ENCODE measurements at places on chromosomes 6 and 20.
A peak's percentile ranks its signal among the peaks of the same experiment; 100 is the strongest.

GRCh38 chr20:2163312-2163711, 61.7 kb downstream of the STK35 start:
- DNase-seq: no peak

DNA sequence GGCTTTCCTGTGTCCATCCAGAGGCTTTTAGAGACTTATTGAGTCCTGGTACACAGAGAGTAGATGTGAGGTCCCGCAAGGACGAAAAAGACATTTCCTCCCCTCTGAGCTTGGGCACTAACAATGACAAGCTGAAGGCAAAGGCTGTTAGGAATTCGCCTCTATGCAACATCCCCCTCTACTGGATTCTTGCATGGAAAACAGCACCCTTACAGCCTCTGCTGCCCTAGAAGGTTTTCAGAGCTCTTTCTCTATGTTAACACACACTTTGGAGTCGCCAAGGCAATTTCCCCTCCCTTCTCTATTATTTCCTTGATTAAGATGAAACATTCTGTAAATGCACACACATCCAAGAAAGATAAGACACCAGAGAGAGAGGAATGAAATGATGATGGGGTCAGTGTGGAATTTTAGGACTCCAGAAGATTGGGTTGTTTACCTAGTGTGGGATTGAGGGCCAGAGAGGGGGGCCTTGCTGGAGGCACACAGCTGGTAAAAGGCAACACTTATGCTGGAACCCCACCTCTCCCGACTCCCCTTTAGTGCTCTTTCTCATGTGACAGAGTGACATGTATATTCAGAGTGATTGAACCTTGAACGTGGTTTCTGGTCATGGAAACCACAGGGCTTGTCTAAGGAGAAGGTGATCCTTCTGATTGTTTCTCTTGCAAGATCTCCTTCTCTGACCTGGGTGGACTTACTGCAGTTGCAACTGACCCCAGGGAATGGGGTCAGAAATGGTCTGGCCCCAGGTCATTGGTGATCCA, 300.7 kb downstream of the CLIC5 start:
- peak; percentile 76 for DNase-seq

GRCh38 chr20:20130399-20130798, 78.1 kb downstream of the CFAP61 start:
- DNase-seq: no peak

GRCh38 chr6:144215402-144215931, 65.2 kb downstream of the STX11 start:
- DNase-seq: no peak

DNA sequence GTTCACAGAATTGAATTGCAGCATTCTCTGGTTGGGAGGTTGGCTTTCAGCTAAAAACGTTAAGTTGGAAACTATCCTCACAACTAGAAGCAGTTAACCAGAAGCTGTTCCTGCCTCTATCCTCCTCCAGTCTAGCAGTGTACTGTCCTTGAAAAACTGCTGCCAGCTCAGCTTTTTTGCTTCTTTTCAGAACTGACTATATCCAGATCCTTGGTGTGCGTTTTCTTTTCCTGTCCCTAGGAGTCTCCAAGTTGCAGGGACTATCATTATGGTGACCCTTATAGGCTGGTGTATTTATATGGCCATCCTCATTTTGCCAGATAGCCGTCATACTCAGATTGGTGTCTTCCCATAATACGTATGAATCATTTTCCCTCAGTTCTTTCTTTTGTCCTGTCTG, 5.5 kb downstream of the ITCH start:
- DNase-seq: no peak

- no peak for DNase-seq
These were observed 26.4 kb upstream of the FABP7 start for GRCh38 chr6:122753000-122753687.

- no peak for DNase-seq
These were observed 20.5 kb downstream of the EPB41L1 start for GRCh38 chr20:36175016-36175415.

- DNase-seq: no peak
These were observed 123.7 kb upstream of the BTN3A2 start for GRCh38 chr6:26241033-26241895.

GRCh38 chr20:24918579-24919566, 30.2 kb upstream of the CST7 start:
- no peak for DNase-seq

GRCh38 chr6:111549168-111549567, 56.5 kb downstream of the TRAF3IP2 start:
- DNase-seq: no peak

- no peak for DNase-seq
These were observed 161.0 kb downstream of the BACH2 start for GRCh38 chr6:90135667-90136066.

GRCh38 chr20:40948465-40949267, 80.0 kb upstream of the TOP1 start:
- DNase-seq: no peak

GRCh38 chr6:24543683-24544082, 48.9 kb downstream of the ALDH5A1 start:
- no peak for DNase-seq

GRCh38 chr6:24981386-24981760, 45.6 kb upstream of the RIPOR2 start:
- no peak for DNase-seq

- no peak for DNase-seq
These were observed 303.6 kb upstream of the FERMT1 start for GRCh38 chr20:6426287-6426891.

DNA sequence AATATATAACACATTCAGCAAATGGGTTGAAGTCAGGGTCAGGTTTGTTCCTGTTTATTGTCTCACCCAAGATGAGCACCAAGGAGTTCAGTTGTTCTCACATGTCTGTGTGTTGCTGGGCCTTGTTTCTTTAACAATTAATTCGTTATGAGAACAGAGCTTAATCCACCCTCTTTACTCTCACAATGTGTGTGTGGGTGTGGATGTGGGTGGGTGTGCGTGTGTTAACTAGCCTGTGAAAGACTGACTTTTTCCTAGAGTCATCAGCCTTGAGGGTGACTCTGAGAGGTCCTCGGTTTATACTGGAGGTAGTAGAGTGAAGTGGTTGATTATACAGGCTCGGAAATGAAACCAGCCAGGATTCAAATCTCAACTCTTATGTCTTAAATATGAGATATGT, 672.1 kb downstream of the MAFB start:
- no peak for DNase-seq

DNA sequence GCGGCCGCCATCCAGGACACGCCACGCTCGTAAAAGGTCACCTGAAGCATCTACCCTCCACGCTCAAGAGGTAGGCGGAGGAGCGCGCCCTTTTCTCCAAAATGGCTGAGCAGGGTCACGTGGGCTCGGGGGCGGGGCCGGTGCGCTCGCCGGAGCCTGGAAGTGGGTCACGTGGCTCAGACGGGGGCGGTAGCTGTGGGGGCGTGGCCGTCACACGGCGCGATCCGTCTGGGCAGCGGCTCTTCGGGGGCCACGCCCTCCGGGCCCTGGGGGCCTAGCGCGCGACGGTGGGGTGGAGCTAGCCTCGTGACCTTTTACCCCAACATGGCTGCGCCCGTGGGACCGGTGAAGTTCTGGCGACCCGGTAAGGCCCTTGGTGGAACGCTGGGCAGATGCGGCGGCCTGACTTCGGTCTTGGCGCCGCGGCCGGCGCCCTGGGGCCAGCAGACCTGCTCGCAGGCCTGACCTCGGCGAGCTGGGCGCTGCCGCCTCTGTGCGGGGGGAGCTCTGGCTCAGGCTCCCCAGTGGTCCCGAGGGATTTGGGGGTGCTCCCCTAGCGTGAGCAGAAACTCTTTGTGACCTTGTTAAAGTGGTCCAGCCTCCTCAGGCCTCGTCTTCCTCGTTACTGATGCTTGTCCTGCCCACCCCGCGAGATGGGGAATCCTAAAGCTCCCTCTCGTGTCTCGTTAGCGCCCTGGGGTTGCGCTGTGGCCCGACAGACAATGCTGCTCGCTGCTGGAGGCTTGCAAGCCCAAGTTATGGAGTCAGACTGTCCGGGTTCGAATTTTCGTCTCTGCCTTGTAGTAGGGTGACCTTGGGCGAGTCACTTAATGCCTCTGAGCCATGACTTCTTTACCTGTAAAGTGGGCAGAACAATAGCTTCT, at the start of gene DHX35:
Gene DHX35, plus strand, starts transcription at position 301 of the 884 bp plus-strand sequence. Its CDS starts 24 bp downstream, at position 325.
- peak; percentile 88 for DNase-seq

- no peak for DNase-seq
These were observed 7.8 kb downstream of the DLGAP4 start for GRCh38 chr20:36313926-36314325.

DNA sequence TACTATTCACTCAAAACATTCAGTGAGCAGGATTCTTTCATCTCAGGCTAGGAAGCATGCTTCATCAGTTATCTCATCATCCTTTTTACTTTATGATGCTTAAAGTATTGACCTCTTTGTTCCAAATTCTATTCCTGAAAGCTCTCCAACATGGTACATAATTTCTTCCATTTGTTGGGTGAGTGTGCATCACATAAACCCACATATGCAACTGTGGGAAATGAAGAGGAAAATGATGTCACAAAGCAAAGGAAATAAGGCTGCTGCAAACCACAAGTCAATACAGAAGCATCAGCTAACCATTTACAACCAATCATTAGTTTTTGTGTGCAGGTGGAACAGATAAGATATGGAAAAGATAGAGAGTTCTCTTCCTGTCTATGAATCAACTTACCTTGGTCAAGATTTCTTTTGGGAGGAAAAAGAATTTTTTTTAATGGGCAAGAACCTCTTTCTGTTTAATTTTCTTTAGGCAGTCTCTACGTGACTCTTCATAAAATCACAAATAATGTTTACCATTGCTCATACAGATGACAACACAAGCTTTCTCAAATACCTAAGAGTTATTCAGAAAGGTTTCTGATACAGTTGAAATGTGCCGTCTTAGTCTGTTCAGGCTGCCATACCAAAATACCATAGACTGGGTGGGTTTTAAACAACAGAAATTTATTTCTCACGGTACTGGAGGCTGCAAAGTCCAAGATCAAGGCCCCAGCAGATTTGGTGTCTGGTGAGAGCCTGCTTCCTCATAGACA, 259.9 kb downstream of the ADGRG6 start:
- no peak for DNase-seq

- DNase-seq: peak; percentile 39
These were observed 11.7 kb downstream of the ZBTB46 start for GRCh38 chr20:63819224-63819921.

DNA sequence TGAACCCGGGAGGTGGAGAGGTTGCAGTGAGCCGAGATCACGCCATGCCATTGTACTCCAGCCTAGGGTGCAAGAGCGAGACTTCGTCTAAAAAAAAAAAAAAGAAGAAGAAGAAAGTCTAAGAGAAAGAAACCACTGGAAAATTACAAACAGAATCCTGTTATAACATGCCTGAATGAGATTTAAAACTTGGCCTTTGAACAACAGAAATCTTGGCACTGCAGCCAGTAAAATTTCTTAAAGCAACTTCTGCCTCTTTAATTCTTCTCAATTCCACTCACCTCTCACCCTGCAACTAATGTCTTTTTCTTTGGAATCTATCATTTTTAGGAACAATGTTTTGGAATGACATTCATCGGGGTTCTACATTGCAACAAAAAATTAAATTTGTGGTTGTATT, 26.3 kb downstream of the PM20D2 start:
- DNase-seq: no peak

DNA sequence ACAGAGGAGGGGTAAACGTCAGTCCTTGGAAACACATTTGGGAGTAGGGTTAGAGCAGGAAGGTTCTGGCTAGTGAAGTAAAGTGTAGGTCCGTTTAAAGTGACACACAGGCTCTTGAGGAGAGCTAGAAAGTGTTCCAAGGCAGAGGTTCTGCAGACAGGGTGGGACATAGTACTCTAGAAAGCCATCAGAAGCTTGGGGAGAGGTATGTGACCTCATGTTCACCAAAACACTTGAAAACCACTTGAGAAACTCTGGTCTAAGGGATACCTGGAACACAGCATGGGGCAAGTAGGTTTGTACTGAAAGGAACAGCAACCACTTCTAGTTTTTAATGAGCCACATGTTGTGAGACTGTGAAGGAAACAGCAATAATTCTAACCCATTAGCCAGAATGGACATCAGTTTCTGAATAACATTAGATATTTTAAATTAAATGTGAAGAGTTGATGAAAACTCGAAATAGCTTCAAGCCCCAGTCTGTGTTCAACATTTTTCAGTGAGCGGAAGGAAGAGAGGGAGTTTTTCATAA, 49.0 kb downstream of the SOBP start:
- no peak for DNase-seq

GRCh38 chr20:18739751-18740166, 73.8 kb upstream of the SCP2D1 start:
- DNase-seq: no peak

DNA sequence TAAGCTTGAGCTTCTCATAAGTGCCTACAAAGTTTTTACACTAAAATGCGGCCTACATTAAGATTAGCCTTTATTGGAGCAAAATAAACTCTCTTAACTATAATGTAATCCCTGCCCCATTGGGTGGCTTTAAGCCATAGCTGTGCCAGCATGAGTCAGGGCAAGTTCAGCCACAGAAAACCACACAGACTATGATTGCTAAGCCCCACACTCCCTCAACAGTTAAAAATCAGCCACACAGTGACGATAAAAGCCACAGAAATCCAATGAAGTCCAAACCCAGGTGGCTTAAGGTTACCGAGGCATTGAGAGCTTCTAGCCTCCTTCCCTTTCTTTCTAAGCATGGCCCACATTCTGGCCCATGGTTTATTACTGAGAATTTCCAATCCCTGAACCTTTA, 61.6 kb downstream of the GRM1 start:
- DNase-seq: no peak

GRCh38 chr6:154448448-154449096, 61.9 kb downstream of the CNKSR3 start:
- DNase-seq: no peak

- no peak for DNase-seq
These were observed 374.2 kb upstream of the FLRT3 start for GRCh38 chr20:14711652-14712051.

- DNase-seq: no peak
These were observed 239.2 kb downstream of the SYNDIG1 start for GRCh38 chr20:24708411-24709295.

- DNase-seq: no peak
These were observed 334.9 kb upstream of the AGPAT4 start for GRCh38 chr6:161608771-161609170.

DNA sequence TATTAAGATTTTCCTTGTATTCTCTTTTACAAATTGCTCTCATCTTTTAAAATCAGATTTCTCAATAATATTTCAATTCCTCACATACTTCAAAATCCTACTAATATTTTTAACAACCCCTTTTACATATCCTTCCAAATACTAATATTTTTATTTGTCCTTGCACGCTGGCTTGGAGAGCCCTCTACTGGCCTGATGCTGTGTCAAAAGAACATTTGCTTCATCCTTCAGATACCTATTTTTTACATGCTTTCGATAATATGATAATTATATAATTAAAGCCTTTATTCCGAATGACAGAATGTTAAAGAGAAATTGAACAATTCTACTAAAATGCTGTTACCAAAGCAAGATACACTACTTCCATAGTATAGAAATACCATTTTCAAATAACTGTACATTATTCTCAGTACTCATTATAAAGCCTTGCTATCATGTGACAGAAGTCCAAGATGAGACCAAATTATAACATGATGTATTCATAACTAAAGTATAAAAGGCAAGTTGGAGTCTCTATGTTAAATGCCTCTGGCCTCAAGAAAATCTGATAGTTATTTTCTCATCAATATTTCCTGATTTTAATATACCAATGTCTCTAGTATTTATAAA, 39.0 kb upstream of the PLN start:
- DNase-seq: no peak
